GOT3 (cell line): ENCODE measurements at places on chromosomes 1 and 21.

DNA sequence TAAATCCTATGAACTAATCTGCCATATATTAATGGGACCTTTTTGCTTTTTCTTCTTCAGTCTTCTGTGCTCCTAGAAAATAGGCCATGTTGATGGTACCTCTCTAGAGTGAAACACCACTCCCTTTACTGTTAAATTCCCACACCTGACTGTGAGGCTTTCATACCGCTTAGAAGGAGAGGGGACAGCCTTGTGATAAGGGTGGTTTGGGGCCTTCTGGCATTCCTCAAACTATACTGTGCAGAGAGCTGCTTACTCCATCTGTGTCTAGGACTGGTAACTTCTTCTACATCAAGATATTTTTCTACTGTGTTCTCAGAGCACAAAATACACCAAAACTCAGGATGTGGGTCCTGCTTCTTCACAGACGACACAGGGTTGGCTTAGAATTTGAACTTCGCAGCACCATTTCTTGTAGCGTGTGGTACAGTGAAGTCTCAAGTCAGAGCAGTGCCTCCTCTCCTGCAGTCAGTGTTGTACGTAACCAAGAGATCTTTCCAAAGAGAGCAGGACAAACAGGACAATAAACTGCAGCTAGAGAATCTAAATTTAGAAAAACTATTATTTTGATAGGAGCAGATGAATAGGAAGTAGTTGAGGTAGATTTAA lies 43.8 kb downstream of the MACO1 start:
- no peak for DNase-seq

- no peak for DNase-seq
These were observed 4.9 kb upstream of the PTGFRN start for GRCh38 chr1:116904791-116905320.

DNA sequence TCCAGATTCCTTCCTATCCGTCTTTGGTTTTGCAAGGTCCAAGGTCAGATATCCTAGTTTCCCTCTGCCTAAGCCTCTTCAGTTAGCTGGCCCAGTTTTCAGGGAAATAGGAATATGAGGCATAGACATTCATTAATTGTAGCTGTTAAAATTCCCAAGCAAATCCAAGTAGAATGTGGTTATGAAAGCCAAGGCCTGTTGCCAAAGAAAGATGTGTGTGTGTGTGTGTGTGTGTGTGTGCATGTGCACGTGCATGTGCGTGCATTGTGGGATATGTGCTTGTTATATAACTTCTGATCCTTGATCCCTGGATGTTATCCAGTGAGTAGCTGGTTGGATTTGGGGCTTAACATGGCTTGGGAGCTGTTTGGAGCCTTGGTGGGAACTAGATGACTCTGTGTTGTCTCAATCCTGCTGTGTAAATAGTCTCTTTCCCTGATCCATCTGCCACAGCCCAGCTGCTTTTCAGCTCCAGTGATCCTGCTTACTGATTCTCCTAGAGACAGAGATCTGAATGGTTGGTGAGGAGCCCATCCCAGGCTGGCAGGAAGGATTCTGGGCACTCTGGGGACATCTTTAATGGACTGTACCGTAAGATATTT lies 70.6 kb upstream of the GCLM start:
- no peak for DNase-seq

DNA sequence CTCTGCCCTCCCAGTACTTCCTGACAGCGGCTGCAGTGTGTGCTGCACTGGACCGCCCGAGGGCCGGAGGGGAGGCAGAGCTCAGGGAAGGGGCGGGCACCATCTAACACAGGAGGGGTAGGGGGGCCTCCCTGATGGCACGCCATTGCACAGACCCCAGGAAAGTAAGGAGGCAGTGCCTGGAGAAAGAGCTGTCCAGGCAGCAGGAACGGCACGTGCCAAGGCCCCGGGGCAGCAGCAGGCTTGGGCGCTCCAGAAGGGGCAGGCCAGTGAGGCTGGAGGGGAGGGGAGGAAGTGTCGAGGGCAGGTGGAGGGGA lies 110.7 kb downstream of the CRYAA start:
- DNase-seq: no peak

DNA sequence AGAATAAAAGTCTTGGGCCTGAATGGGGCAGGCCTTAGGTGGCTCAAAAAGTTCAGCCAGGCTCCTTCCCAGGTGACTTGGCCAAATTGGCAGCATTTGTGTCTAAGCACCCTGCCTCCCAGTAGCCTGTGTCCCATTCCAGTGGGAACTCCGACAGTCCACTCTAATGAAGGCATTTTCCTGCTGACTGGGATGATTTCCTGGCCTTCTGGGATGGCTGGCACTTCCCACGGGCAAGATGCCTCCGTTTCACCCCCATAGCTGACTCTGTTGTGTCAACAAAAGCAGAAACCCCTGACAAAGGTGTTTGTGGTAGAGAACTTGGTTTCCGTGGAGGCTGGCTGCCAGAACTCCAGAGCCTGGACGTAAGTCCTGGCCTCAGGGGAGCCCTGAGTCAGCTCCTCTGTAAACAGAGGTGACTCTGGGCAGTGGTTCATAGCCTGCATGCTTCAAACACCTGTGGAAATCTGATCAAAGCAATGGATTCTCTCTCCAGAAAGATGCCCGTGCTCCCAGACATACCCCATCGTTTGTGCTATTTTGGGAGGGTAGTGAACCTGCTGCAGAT lies 36.6 kb downstream of the WNT3A start:
- DNase-seq: no peak

- DNase-seq: no peak
These were observed 41.8 kb downstream of the FLVCR1 start for GRCh38 chr1:212899845-212900244.

GRCh38 chr1:83011265-83011664 lies 987.7 kb downstream of the TTLL7 start:
- DNase-seq: no peak

DNA sequence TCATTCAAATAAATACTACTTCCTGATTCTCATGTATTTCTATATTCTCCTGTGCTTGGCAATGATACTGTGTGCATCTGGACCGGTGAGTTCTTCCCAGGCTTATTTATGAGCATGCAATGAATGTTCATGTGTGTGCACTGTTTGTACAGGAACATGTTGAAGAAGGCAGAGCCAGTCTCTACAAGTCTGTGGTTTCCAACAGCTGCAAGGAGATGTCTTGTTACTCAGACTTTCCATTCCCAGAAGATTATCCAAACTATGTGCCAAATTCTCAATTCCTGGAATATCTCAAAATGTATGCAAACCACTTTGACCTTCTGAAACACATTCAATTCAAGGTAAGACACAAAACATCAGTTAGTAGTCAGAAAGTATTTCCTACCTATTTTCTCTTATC lies 19.1 kb downstream of the FMO1 start:
- DNase-seq: no peak

DNA sequence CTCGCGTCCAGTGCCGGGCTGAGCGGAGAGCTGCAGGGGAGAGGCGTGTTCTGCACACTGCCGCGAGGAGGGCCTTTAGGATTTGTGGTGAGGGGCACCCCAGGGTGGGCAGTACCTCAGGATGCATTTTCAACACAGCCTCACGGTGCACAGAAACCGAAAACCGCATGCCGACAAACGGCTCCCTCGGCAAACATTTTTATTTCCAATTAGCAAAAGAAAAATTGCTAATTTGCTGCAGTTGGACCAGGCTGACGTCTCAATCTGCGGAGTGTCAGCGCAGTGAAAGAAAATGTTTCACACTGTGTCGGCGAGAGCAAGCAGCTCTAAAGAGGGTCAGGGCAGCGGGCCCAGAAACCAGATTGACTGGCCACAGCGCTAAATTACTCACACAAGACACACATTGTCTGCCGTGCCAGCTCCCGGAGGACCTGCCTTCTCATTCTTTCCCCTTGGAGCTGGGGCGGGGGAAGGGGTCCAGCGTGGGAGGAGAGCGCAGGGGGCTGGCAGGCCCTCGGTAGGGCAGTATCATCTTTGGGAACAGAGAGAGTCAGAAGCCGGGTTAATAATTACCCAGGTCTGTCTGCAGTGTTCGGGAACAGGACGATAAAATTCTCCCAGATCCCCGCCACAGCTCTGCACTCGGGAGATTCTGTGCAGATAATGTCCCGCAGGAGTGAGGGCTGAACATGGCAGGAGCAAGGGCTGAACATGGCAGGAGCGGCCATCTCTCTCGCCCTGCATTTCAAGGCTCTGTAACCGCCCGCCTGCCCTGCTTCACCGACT lies 150.2 kb downstream of the PRDM16 start:
- no peak for DNase-seq
